Cardiac septum (tissue), 1 donor: ENCODE measurements at places on chromosomes 2 and 18.

GRCh38 chr2:41932241-41933045 lies 115.4 kb upstream of the PKDCC start:
- DNase-seq = peak; percentile 79

DNA sequence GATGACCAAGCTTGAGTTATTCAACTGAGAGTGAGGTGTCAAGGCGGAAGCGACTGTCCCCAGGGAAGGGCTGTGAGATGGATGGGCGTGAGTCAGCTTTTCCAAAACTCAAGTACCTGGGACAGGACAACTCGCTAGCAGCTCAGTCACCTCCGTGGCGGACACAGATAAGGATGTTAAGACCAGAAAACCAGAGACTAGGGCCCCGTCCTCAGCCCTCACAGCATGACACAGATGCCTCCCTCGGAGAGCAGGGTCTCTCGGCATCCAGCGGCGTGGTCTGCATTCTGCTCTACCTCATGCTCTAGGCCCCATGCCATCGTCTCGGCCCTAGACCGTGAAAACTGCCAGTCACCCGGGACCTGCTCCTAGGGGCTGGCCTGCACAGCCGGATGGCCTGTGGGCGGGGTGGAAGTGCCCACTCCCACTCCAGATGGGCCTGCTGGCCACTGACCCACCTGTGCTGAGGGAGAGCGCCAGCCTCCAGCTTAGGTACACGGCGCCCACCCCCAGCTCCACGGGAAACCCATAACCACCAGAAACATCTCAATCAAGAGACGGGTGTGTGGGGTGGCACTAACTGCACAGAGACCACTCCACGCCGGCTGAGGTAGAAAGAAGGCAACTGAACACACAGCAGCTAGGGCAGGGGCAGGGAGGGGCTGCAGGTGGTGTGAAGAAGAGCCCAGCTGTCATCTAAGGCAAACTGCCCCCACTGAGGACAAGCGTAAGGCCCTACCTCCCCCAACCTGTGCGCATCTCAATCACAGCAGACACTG lies 39.8 kb downstream of the ANO7 start:
- DNase-seq = no peak

GRCh38 chr2:118479020-118479419 lies 368.4 kb downstream of the EN1 start:
- no peak for DNase-seq

GRCh38 chr18:39841482-39842365 lies 2113.3 kb upstream of the PIK3C3 start:
- DNase-seq = no peak

DNA sequence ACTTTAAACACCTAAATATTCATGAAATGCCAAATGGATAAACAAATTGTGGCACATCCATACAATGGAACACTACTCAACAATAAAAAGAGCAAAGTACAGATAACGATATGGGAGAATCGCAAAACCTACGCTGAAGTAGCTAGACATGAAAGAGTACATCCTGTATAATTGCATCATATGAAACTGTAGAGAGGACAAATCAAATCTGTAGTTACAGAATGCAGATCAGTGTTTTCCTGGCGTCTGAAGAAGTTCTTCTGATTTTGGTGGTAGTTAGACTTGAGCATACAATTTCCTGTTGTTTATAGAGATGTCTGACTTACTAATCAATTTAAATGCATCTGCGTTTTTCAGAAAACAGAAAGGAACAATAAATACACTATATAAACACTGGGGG lies 394.4 kb downstream of the SOCS6 start:
- no peak for DNase-seq

- DNase-seq = no peak
Measured at GRCh38 chr2:145184741-145185651, 665.1 kb upstream of the ZEB2 start.

DNA sequence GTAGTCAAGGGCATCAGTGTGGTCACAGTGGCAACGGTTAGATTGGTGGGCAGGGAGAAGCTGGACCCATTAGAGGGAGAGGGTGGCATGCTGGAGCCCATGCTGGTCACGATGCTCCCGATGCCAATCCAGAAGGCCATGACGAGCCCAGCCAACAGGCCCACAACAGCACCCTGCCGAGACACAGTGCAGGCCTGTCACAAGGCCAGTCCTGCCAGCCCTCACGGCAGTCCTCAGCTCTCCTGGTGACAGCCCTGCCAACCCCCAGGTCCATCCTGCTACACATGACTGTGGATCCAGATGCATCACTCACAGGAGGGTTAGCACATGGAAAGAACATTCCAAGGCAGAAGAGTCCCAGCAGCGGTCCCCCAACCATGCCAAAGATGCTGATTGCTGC lies 10.2 kb upstream of the ATRAID start:
- DNase-seq = no peak

DNA sequence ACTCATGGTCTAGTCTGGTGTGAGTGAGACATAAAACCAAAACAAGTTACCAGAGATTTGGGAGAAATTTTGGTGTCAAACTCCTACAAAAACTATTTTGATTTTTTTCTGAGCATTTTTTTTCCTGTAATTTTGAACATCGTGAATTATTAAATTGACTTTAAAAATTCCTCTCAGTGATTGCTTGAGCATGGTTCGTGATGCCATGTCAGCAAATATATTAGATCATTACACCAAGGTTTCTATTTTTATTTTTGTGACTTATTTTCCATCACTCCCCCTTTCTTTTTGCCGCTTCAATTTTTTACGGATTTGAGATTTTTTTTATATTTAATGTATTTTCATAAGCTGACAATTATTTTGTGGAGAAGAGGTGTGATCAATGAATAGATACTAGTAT lies 613.9 kb upstream of the LRATD1 start:
- DNase-seq = no peak

GRCh38 chr2:15890936-15891905 lies 49.1 kb upstream of the MYCN start:
- DNase-seq = no peak

- DNase-seq = no peak
Measured at GRCh38 chr2:70726947-70727725, 40.9 kb downstream of the ADD2 start.

GRCh38 chr2:73588177-73588576 lies 54.0 kb downstream of the NAT8 start:
- no peak for DNase-seq

GRCh38 chr18:26536032-26536431 lies 12.3 kb downstream of the KCTD1 start:
- DNase-seq = no peak

- DNase-seq = no peak
Measured at GRCh38 chr2:140786585-140786984, 1344.2 kb downstream of the LRP1B start.

DNA sequence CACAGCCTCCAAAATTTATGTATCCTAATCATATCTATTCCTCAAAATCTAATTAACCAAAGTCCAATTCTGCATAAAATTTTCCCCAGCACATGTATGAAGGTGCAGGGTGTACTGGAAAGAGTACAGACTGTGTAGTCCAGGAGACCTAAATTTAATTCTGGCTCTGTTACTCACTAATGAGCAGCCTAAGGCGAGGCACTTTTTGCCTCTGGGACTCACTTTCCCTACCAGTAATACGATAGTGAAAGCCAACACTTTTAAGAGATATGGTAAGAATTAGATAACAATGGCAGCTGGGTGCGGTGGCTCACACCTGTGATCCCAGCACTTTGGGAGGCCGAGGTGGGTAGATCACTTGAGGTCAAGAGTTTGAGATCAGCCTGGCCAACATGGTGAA lies 177.7 kb downstream of the PIEZO2 start:
- DNase-seq = no peak

DNA sequence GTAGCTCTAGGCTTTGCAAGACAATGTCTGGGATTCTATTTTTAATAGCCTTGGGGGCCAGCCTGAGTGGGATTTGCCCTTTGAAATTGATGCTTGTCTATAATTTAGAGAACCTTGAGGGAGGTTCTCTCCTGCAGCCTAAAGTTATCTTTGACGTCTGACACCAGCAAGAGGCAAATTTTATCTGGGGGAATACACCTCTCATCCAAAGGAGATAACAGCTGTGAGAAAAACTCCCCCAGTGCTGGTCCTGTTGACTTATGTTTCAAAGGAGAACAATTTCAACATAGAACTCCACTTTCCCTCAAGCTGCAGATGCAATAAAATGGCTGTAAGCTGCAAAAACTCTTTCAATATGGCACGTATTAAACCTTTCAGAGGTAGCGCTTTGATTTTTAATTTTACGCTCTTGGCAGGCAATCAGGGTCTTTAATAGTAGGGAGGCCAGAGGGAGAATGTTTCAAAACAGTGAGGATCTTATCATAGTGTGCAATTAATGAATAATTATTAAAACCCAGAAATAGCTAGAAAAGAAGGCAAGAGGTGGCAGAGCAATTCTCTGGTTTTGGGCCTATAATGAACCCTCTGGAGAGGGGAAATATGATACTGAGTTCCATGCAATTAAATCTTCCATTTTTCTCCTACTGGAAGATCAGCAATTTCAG lies 62.4 kb downstream of the LYPD1 start:
- DNase-seq = no peak

- no peak for DNase-seq
Measured at GRCh38 chr18:11807233-11807632, 44.0 kb upstream of the CHMP1B start.

DNA sequence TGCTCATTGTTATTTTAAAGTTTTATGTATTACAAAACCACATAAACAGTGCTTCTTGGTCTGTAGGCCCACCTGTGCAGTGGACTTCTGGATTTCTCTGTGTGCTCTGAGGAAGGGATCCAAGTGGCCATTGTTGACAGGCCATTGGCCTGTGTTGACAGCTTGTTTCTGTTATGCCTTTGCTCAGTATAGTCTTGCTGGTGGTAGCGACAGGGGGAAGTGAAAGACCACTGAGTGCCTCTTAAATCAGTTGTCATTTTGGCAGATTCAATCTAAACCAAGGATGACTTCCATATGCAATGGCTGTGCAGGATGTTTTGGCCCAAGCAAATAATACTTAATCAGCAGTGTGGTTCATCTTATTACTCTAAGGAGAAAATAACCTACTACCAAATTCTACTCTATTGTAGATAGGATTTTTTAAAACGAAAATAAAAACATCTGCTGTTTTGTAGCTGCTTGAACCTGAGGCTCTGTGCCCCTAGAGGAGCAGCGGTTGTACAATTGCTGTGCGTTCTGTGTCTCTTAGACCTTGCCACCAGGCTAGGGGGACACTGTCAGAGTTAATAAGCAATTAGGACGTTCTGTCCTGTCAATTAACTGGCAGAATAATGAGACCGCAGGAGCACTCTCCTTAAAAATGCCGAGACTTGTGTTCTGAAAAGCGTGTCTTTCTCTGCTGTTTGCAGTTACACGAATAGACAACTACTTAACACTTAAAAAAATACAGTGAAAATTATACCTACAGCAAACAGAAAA lies 108.2 kb downstream of the RHBDD1 start:
- no peak for DNase-seq

DNA sequence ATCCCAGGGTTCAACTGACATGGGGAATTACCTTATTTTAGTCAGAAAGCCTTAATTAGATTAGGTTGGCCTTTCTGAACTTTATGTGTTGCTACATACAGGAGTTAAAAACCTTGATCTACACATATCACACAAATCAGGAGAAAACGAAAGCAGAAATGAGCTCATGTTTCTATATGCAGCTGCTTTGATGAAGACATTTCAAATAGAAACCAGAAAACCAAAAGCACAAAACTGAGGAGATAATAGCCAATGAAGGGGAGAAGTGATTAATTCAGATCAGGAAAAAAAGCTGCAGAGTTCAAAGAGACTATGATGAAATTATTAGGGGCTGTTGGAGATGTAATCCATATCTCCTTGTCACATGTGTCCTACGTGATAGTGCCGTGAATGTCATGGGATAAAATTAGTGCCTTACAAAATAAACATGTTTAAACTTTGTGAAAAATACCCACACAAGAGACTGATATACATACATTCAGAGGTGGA lies 255.0 kb downstream of the CAMKMT start:
- DNase-seq = no peak

DNA sequence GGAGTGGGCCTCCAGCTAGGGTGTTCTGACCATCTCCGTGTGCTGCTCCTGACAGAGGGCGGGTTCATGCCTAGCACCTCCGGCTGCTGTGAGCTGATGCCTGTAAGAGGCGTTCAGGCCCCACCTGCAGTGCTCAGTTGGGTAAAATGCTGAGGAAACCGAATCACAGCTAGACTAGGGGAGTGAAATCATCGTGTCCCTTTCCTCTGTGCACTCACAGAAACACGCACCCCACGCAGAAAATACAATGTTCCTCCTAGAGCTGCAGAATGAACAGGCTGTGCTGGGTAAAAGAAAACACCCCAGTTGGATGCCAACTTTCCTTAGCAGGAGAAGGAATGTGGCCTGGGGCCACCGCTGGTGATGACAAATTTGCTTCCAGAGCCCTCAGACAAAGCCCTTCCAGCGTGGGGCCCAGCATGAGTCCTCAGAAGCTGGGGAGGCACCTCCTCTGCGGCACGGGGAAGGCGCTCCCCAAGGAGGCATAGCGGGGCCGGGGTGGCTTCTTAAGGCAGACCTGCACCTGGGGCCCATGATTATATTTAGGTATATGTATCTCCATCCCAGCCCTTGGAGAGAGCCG lies 16.3 kb upstream of the ARHGEF4 start:
- DNase-seq = no peak

GRCh38 chr18:24278591-24278990 lies 119.0 kb downstream of the OSBPL1A start:
- no peak for DNase-seq

DNA sequence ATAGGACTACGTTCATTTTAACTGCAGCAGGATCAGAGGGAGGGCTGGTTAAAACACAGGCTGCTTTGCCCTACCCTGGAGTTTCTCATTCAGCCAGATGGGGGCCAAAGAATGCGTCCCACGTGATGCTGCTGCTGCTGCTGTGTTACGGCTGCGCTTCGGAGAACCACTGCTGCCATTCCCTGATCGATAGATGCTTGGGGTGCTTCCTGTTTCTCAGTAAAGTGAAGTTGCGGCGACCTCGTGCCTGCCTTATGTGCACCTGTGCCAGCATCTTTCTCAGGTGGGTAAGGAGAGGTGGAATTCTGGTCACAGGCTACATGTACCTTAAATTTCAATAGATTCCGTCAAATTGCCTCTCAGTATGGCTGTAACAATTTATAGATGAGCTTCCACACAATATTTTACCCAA lies 24.7 kb upstream of the TOGARAM2 start:
- no peak for DNase-seq

DNA sequence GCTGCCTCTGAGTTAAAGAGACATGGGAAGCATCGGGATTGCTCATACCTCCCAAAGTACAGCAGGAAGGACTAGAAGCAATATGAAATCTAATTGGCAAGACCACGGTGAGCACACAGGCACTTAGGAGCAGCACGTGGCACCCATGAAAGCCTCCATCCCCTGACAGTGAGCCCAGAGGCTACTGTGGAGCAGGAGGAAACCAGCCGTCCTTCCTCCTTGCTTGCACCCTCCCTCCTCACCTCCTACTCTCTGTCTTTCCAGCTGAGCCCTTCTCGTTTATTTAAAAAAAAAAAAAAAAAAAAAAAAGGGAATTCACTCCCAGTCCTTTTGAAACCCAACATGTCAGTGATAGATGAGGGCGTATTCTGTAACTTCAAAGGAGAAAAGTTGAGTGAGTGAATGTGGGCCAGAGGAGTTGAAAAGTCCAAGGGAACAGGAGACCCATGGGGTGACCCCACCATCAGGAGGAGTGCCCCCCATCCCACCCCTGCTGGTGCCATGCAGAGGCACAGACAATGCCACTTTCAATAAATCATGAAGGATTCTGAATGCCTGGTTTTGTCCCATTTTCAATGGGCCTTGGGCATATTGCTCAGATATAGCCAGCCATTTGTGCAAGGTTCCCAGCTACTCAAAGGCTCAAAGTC lies 96.6 kb upstream of the ALPP start:
- no peak for DNase-seq

- no peak for DNase-seq
Measured at GRCh38 chr2:12320991-12321641, 395.6 kb upstream of the TRIB2 start.

- DNase-seq = no peak
Measured at GRCh38 chr2:194661431-194661830, 995.6 kb upstream of the SLC39A10 start.
